ENCODE measurements at places on chromosomes 2 and 18.

DNA sequence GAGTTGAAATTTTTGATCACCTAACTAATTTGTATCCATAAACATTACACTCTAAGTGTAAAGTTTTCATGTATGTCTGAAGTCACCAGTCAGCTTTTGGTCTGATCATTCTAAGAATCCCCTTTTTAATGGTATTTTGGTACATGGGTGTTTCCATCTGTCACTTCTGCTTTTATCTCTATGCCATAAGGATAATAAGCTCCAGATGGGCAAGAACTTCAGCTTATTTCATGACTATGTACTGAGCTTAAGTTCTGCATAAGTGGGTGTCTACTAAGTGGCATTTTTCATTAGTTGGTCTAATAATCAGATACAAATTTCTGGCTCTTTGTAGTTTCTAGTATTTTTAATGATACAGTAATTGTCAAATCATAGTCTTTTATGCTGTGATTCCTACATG is 20.4 kb downstream of the UBXN4 start:
- DNase-seq, result no peak

- DNase-seq, result no peak
Observed at GRCh38 chr2:169664978-169665930, 29.0 kb downstream of the CFAP210 start.

GRCh38 chr2:59594671-59595222 is 958.7 kb downstream of the BCL11A start:
- DNase-seq, result no peak

GRCh38 chr2:112243233-112243632 is 11.6 kb downstream of the ZC3H8 start:
- no peak for DNase-seq

GRCh38 chr2:38892819-38893218 is 3.1 kb downstream of the ARHGEF33 start:
- no peak for DNase-seq

DNA sequence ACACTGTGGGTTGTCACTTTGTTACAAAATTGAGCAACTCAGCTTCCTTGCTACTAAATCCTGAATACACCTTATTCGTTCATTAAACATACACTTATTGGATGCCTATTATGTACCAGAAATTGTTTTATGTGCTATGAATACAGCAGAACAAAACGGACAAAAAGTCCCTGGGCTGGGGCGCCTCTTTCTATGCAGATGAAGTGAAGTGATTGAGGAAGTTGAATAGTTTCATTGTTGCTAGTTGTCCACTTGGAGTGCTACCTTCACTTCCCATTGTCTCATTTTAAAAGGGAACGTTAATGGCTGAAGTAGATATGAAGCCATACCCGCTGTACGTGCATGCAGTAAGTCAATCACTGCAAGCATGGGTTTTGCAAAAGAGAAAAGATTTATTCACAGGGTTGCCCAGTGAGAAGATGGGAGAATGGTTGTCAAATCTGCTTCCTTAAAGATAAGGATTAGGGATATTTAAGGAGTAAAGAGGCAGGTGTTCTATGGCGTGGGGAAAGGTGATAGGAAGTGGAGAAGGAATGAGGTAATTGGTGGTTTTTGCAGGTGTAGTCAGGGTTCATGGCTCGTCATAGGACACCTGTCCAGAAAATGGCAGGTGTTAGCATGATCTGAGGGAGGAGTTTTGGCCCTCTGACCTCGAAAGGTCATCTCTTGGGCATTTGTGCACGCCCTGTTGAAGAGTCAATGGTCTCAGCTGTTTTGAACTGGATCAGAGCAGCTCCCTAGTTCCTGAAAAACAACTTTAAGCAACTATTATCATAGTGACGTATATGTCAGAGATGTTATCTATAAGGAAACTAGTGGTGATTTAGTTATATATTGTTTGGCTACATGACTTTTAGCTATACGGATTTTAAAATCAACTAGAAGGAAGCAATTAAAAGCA is 23.5 kb downstream of the TRPM8 start:
- no peak for DNase-seq

- no peak for DNase-seq
Observed at GRCh38 chr2:220871909-220872308, 700.2 kb downstream of the EPHA4 start.

DNA sequence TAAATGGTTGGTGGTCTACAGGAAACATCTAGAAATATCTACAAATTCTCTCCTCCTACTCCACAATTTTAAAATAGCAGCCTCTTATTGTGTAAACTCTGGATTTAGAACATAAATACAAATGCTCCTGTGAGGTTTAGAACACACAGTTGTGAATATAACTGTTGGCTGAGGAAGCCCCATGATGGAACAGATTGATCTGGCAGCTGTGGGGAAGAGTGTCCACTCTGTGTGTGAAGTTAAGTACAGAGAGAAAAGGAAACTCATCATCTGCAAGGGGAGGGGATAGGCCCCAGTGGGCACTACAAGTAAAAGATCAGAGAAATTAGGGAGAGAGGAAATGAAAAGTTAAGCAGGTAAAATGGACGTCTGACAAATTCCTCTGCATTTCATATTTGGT is 422.7 kb upstream of the FSHR start:
- no peak for DNase-seq

- DNase-seq, result no peak
Observed at GRCh38 chr18:62796216-62796621, 80.9 kb downstream of the PHLPP1 start.

DNA sequence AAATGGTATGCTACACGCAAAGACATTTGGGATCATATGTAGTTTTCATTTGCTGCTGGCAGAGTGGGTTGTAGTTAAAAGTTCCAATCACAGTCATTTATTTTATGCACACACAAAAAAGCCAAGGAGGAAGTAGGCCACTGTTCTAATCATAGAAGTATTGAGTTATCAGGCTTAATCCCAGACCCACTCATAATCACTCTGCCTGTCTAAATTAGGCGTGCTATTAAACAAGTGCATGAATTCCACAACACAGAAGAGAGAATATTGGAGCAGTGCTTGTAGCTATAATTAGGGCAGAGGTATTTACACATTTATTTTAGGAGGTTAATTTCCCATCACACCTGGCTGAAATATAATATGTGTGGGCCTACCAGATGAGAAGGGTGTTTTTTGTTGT is 65.7 kb upstream of the FIGN start:
- no peak for DNase-seq

- peak; percentile 44 for DNase-seq
Observed at GRCh38 chr2:227238238-227239237, 74.1 kb downstream of the COL4A3 start.

DNA sequence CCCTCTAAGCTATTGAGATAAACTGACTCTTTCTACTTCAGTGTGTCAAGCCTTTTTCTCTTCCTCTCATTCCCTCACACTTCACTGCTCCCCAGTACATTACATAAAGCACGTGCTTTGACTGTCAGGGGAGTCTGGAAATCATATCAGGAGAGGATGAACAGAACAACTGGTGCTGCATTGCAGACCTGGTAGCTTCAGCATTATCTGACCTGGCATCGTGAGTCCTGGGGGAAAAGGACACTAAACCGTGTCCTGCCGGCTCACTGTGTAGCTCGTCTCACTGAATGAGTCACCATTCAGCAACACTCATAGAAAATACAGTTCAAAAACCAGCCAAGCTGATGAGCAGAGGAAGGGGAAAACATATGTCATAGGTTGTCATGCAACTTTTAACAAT is 108.5 kb upstream of the UNC80 start:
- no peak for DNase-seq

- no peak for DNase-seq
Observed at GRCh38 chr2:177324797-177325196, 60.3 kb upstream of the NFE2L2 start.

- DNase-seq, result no peak
Observed at GRCh38 chr2:73334620-73335019, 41.3 kb upstream of the EGR4 start.

Measured in CD8-positive, alpha-beta T cell (primary cell).